ENCODE measurements at places on chromosomes 12 and 14. TPM values are rescaled to one million over a fixed set of nuclear protein-coding genes. Genes with fewer than 3 reads are reported as not detected.

- DNase-seq, result no peak
Measured at GRCh38 chr12:110548678-110549077, 34.4 kb downstream of the PPTC7 start.

- DNase-seq, result no peak
Measured at GRCh38 chr12:118059341-118060191, 1.4 kb downstream of the WSB2 start.

DNA sequence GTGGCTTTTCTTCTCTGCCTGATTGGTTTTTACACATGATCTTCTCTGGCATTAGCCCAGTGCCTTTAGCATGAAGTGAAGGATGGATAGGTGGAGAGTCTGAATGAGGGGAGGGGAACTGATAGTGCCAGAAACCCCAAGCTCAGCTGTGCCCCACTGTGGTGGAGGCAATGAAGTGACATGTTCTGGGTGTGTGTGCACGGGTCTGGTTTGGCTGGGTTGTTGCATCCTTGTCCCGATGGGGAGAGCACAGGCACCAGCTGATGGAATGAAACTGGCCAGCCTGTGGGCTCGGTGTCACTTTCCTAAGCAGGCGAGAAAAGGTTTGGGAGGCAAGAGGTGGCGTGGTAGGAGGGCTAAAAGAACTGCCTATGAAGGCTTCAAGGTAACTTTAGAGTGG, 65.3 kb downstream of the CACNA1C start:
- no peak for DNase-seq

- no peak for DNase-seq
Measured at GRCh38 chr12:131380220-131380964, 330.5 kb upstream of the SFSWAP start.

DNA sequence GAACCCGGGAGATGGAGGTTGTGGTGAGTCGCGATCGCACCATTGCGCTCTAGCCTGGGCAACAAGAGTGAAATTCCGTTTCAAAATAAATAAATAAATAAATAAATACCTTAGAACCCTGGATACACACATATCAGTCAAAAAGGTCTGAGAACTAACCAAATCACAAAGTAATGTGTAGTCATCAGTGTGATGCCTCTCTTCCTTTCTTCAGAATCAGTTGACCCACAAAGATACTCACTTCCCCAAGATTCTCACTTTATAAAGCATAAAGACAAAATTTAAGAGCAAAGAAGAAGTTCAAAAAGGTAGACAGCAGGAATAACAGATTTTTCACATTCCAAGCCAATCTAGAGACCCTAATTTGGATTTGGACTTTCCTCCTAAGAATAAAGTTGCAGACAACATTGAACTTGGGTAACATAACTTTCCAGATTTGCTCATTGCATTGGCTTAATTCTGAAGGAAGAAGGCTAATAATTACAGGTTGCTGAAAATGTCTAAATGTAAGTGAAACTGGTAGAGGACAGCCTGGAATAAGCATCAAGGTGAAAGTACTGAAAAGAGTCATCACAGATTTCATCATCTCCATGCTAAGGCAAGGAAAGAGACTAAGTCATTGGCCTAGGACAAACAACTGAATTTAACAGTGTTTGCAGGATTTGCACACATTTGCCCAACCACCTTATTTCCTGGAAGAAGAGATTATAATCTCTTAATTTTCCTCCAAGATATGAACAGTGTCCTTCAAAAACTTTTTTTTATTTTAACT, 17.4 kb downstream of the TMED10 start:
- no peak for DNase-seq

DNA sequence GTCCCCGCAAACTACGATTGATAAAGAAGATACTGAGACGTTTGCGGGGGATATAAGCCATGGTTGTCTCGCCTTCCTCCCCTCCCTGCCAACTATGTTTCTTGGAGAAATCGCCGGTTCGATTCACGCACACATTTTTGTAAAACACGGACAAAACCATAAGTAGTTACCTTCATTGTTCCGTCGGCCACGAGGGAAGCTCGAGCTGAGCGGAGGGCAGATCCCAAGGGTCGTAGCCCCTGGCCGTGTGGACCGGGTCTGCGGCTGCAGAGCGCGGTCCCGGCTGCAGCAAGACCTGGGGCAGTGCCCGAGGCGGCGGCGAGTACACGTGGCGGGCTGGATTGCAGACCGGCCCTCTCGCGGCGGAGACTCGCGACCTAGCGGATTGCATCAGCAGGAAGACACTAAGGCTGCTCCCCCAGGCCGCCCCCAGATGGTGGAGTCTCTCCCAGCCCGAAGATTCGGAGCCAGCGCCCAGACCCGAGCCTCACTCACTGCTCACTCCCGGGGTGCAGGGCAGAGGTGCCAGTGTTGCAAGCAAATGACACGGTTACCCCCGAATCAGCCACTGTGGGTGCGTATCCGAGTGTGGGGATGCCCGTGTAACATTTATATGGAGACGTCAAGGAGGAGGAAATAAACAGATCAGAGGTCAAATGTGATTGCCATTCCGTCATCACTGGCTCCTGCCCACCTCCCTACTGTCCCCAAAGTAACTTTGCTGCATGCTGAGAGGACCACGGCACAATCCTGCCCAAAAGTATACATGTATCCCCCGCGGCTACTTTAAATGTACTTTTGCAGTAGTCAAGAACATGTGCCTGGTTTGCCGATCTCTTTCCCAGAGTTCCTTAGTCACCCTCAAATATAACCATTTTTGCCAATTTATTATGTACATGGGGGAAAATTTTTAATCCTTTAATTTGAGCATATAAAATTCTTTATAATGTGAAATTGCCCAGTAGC, at the start of gene BCAT1:
Gene BCAT1, minus strand, starts transcription at position 345 of the 966 bp plus-strand sequence. Its CDS starts 169 bp downstream, at position 176.
- DNase-seq, result peak; percentile 48

LRRC10 gene
- not detected for total RNA-seq

DNA sequence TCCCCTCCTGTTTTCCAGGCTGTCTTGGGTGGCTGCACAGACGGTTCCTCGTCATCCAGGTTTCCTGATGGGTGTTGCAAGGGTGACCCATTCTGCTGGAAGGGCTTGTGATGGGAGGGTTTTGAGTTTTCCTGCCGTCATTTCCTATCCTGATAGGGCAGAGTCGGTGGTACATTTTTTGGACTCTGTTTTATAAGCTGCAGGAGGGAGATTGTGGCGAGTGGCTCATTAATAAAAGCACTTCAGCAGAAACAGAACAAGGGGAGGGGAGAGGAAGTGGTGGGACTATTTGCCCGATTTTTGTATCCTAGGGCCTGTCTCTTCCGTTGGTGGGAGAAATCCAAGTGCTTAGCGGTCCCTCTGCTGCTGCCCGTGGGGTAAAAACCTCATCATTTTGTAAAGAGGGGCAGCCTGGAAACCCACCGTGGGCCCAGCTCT, 40.0 kb downstream of the TSPAN9 start:
- DNase-seq, result peak; percentile 45

- DNase-seq, result peak; percentile 19
Measured at GRCh38 chr12:112992541-112993398, 14.5 kb downstream of the OAS2 start.
